ENCODE measurements at places on chromosomes 3 and 15.

DNA sequence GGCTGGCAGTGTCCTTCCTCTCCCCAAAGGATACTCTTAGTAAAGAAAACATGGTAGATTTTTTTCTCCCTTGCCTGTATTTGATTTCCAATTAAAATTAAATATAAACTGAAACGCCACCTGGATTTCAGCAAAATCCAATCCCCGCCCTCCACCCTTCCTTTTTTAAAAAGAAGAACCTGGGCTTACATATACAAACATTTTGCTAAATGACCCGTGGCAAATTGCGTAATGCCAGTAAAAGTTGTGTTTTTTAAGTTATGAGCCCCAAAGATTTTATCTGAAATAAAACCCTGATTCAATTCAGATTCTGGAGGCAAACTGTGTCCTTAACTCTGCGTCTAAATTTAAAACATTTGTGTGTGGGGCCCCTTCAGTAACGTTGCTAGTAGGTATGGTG, 403.0 kb downstream of the FOXP1 start:
- DNase-seq, result no peak

GRCh38 chr15:57477736-57478522, 101.6 kb downstream of the CGNL1 start:
- DNase-seq, result no peak

DNA sequence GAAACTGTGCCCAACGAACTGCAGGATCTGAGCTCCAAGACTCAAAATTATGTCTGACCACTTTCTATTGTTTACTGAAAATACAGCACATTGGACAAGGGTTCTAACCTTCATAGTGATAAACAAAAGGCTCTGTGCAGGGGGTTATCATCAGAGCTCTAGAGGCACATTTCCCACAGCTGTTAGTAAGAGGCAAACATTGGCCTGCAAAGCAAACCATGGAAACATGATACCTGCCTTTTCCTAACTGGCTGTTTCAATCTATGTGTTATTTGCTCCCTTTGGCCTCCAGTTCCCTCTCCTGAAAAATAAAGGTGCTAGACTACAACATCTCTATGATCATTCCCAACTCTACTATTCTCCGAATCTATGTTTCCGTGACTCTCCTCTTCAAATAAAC, 159.7 kb upstream of the ARHGEF26 start:
- DNase-seq, result no peak

GRCh38 chr3:156201411-156202405, 81.3 kb downstream of the KCNAB1 start:
- no peak for DNase-seq

DNA sequence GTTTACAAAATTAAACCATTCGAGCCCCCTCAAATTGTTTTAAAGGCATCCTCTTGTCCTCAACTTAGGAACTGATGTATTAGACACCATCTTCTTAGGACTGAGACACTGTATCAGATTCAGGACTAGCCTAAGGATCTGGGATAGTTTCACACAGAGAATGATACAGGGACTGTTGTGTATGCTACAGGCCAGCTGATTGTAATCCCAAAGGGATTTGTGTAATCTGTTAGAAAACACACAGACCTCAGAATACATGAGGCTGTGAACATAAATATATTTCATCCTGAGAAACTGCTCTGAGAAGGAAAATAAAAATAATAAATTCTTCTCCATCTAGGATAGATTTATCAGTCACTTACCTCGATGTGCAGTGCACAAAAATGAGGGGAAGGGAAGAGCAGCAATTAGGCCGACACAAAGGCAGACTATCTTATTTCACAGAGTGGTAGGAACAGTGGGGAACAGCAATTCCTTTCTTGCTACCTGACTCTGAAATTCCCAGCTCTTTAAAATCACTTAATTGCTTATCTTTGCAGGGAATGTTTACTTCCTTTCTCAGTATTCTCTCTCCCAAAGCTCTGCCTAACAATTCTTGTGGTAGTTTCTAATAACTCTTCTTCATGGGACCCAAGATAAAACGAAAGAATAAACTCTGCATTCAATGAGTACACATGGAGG, 322.5 kb downstream of the MAGI1 start:
- no peak for DNase-seq

GRCh38 chr3:175307642-175308041, 448.5 kb downstream of the NAALADL2 start:
- no peak for DNase-seq

DNA sequence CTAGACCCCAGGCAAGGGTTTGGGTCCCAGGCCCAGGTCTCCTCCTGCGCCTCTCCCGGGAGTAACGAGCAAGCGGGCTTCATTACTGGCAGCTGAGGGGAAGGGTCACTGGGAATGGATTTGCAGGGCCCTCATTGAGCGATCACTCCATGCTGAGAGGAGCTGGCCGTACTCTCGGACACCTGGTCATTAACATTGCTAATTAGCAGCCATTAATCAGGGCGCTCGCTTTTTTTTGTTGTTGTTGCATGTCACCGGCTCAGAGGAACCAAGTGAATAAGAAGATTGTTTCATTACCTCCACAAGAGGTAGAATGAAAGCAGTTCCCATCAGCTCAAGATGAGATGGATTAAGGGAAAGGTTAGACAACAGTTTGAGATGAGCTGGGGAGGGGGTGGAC, 293.0 kb upstream of the ATP11B start:
- DNase-seq, result no peak

GRCh38 chr15:25568751-25569150, 129.9 kb upstream of the UBE3A start:
- DNase-seq, result no peak

DNA sequence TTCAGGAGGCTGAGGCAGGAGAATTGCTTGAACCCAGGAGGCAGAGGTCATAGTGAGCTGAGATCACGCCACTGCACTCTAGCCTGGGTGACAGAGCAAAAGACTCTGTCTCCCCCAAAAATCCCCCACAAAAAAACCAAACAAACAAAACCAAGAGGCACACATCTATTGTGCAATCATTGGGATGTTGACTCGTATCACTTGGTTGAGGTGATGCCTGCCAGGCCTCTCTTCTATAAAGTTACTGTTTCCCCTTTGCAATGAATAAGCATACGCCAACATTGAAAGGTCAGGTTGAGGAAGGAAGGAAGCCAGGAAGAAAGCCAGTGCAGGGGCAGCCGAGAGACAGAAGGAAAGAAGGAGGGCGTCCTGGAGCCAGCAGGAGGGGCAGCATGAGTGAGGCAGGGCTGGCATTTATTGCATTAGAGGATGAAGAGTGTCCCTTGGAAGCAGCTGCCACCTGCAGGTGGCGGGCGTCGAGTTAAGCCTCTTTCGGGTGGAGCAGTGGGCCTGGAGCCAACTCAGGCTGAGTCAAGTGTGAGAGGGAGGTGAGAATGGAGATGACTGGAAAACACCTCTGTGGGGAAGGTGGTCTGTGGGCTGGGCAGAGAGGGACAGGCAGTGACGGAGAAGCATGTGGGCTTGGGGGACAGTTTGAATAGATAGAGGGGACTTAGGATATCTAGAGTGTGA, 8.3 kb upstream of the CSPG4 start:
- peak; percentile 67 for DNase-seq

DNA sequence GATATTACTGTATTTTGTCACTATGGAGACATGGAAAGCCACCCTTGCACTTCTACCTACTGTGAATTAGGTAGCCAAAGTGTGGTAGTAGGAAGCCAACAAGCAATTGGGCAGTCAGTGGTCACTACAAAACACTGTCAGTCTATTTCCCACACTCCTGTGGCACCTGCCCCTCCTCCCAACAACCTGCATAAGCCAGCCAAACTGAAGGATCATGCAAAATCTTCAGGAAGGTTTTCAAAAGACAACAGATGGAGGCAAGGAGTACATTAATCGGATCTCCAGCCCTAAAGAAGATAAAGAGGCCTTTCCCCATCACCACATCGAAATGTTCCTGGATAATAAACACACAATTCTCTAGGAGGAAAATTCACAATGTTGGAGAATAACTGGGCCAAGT, 11.9 kb downstream of the POMGNT2 start:
- DNase-seq, result no peak

DNA sequence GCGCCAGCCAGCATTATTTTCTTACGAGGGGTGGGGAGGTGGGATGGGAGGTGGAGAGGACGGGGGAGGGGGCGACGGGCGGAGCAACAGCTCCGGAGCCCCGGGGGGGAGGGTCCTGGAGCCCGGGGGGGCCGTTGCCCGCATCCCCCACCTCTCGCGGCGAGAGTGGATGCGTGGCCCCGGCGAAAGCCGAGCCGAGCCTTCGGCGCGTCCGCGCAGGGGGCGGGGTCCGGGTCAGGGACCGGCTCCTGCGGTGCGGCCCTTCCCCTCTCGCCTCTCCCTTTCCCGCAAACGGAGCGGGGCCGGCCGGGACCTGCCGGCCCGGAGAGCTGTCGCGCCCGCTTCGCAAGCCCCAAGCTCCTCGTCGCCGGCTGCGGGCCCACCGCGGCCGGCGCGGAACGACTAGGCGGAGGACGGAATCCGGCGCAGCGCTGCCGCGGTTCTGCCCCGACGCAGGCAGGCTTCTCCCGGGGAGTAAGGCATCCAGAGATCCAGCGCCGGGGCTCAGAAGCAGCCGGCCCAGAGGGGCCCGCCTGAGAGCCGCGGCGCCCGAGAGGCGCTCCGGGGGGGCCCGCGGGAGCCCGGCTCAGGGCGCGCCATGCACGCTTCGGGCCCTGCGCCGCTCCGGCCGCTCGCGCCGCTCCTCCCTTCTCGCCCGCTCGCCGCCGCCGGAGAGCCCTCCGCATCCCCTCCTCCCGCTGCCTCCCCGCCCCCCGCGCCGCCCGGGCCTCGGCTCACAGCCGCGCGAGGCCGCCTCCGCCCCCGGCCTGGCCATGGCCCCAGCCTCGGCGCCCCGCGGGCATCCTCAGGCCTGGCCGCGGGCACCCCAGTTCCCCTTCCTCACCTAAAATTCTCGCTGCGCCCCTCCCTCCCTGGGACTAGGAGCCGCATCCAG, 459 bp upstream of the ADCY5 start:
- DNase-seq, result peak; percentile 26

GRCh38 chr15:49418811-49419210, 4.2 kb upstream of the FGF7 start:
- no peak for DNase-seq

DNA sequence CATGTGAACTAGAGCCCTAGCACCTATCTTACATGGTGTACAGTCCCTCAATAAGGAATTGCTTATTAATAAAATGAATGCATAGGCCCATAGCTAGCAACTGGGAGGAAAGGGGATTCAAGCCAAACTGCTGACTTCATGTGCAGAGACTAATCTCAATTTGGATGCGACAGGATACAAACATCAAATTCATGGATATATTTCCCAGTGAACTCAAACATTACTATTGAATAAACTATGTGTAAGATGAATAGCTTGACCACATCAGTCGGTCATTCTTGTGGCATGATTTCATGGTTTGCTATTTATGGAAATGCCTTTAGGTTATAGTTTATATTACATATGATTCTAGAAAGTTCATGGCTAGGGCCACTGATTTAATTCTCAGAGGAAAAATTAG, 268.6 kb upstream of the SLITRK3 start:
- no peak for DNase-seq

DNA sequence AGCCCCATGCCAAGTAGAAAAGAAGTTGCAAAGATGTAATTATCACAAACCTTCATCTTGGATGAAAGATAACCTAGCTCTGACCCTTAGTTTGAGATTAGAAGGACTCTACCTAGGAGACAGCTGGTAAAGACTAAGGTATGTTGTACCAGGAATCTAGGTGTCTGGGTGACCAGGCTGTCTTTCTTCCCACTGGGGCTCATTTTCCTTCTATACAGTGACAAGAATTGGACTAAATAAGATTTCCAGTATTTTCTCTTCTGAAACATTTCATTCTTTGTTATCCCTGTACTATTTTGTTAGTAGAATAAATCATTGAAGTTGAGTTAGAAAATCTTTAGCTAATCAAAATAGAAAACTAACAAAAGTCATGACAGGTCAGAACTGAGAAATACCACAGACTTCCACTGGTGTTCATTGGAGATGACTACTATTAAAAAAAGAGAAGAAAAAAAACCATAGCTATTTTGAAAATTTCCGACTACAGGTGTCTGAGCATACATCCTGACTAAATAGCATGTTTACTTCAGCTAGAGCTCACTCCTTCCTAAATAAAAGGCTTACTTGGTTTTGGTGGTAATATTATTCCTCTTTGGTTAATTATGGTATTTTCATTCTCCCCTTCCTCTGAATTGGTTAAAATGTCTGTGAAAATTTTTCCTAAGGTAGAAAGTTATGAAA, 10.1 kb downstream of the TGFBR2 start:
- no peak for DNase-seq

DNA sequence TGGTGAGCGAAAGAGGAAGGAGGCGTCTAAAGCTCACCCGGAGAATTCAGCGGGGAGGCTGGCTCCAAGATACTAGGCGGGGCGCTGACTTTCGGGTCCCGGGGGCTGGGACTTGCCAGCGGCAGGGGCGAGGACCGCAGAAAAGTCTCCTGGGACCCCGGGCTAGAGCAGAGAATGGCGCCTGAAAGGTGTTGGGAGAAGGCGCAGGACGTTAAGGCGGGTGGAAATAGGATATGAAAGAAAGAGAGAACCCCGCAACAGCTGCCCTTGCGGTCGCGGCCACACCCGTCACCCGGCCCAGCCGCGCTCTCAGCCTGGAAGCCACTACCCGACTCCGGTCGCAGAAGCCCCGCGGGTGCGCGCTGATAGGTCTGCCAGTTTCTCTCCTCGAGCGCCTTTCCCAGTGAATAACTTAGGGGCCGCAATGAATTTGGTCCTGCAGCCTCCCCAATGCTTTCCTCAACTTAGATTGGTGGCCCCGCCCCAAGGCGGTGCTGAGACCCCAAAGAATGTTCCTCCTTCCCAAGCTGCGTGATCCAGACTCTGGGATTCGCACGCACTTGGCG, 604 bp downstream of the LTK start:
- peak; percentile 47 for DNase-seq

GRCh38 chr3:129971351-129972052, 3.0 kb upstream of the TRH start:
- no peak for DNase-seq

GRCh38 chr3:172018364-172018763, 21.0 kb upstream of the FNDC3B start:
- no peak for DNase-seq
